SJCRH30 (cell line): ENCODE measurements at places on chromosomes 16 and 17.

- no peak for DNase-seq
Observed at GRCh38 chr17:59409336-59410048, 78.0 kb downstream of the YPEL2 start.

GRCh38 chr16:75229172-75230031 is 10.6 kb downstream of the CTRB1 start:
- no peak for DNase-seq

DNA sequence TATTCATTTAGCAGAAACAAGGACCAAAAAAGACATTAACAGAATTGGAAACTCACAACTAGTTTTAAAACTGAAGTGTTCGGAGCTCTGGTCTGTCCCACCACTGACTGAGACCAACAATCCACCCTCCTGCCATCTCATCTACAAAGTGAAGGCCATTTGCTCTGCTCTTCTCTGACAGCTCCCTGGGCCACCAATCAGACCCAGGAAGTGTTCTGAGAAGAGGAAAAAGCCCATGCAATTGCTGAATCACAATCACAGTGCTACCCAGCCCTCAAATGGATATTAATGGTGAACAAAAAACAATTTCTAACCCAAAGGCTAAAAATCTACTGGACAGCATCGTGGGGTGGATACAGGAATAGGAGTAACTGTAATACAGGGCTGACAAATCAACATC is 2.1 kb downstream of the RPL23 start:
- no peak for DNase-seq

DNA sequence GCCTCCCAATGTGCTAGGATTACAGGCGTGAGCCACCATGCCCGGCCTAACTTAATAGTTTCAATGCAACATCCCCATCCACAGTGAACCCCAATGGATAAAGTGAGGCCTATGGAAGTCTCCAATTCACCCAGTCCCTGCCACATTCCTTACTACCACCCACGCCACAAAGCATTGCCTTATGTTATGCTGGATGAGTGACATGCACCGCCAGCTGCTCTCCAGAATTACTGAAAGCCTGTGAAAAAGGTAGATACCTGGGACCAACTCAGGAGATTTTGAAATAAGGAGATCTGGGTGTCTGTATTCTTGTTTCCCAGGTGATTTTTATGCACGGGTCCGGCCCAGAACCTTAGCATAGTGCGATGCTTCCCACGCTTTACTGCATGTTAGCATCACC is 16.9 kb upstream of the GAS7 start:
- no peak for DNase-seq

DNA sequence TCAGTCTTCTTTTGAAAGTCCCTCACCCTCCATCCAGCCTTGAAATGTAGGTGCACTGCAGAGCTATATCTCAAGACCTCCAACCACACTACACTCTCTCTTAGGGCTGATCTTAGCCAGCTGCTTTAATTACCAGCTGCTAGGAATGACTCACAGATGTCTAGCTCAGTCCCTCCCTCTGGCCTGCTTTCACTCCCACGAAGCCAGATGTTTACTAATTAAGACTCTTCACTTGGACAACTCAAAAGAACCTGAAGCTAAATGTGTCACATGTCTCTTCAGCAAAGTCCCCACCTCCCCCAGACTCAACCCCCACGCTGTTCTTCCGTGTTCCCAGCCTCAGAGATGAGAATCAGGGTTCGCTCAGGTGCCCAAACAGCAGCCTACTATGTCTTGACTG is 2.6 kb downstream of the GTF3C1 start:
- DNase-seq = peak; percentile 68

- peak; percentile 78 for DNase-seq
Observed at GRCh38 chr16:49019081-49019633, 262.5 kb downstream of the CBLN1 start.

- no peak for DNase-seq
Observed at GRCh38 chr17:70011750-70012149, 63.3 kb upstream of the KCNJ16 start.

DNA sequence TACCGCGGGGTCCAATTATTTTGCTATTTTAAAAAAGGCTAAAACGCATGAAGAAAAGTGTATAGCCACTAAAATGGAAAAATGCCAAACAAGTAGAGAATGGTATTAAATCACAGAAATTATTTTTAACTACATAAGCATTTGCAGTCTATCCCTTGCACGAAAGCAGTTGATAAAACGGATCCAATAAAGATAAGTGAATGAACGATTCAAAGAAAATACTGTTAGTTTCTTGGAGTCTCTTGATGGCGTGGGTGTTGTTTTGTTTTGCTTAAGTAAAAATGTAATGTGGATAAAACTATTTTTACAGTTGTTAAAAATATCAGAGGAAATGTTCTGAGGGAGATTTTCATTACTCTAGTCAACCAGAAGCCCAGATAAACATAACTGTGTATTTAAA is 9.3 kb downstream of the HS3ST3A1 start:
- no peak for DNase-seq

GRCh38 chr16:75929046-75929445 is 202.8 kb upstream of the CPHXL start:
- DNase-seq = no peak

GRCh38 chr17:48542114-48542656 is 2.7 kb downstream of the HOXB2 start:
- DNase-seq = peak; percentile 49

DNA sequence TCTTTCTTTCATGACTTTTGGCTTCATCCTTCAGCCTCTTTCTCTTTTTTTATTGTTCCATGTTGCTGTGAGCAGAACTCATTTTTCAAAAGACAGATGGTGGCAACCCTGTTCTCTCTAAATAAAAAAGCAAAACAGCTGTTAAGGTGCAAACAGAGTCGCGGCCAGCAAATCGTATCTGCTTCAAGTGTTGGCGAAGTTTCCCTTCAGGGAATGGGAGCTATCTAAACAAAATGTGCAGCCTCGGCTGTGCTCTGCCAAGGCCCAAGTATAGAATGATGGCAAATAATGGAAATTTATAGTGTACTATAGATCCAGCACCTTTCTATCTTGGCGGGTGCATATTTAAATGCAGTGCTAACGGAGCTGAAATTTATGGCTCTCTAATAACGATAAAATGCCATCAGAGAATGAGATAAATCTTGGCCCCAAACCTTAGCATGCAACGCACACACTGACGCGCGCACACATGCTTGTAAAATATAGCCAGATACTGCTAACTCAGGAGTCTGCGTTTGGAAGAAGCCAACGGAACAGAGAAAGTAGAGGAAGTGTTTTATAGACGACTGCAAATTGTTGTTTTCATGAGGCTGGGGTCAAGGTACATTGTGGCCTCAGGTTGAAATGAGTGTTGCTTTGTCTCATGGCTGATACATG is 315.5 kb upstream of the RBFOX1 start:
- DNase-seq = no peak

DNA sequence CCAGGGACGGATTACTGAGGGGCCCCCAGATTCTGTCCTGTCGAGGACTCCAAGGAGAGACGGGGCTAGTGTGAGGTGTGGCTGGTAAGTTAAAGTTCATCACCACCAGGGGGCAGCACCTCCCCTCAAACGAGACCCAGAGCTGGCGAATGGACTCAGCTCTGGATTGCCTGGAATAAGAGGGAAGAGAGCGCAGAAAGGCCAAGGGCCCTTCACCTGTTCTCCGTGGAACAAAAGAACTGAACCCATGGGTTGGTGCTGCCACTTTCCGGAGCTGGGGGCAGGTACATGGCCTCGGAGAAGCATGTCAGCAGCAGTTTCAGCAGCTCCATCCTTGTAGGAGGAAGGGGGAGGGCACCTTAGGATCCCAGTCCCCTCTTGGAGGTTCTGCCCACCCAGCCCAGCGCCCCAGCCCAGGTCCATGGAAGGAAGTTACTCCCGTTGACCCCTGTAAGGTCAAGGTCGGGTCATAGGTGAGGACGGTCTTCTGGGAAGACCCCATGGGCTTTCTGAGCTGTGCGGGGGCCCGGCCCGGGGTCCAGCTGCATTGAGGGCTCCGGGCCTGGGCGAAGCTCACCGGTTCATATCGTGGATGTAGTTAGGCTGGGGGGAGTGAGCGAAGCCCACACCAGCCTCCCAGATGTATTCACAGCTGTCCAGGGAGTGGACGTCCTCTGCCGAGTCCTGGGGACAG is 10.8 kb downstream of the HID1 start:
- DNase-seq = peak; percentile 97

DNA sequence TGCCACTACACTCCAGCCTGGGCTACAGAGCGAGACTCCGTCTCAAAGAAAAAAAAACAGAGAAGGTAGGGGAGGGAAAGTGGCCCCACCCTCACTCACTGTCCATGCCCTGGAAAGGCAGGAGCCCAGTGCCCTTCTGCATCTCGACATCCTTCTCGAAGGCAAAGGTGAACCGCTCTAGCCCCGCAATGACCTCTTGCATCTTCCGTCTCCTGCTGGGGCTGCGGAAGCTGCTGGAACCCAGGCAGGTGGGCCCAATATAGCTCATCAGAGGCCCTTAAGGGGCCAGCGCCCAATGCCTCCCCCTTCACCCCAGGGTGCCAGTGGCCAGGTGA is at the start of gene CPSF4L:
TSS of gene CPSF4L (minus strand) at position 264 of the 335 bp plus-strand sequence. CDS start at position 202, 62 bp downstream.
- DNase-seq = no peak

- no peak for DNase-seq
Observed at GRCh38 chr17:2232244-2232638, 71.3 kb downstream of the SMG6 start.

DNA sequence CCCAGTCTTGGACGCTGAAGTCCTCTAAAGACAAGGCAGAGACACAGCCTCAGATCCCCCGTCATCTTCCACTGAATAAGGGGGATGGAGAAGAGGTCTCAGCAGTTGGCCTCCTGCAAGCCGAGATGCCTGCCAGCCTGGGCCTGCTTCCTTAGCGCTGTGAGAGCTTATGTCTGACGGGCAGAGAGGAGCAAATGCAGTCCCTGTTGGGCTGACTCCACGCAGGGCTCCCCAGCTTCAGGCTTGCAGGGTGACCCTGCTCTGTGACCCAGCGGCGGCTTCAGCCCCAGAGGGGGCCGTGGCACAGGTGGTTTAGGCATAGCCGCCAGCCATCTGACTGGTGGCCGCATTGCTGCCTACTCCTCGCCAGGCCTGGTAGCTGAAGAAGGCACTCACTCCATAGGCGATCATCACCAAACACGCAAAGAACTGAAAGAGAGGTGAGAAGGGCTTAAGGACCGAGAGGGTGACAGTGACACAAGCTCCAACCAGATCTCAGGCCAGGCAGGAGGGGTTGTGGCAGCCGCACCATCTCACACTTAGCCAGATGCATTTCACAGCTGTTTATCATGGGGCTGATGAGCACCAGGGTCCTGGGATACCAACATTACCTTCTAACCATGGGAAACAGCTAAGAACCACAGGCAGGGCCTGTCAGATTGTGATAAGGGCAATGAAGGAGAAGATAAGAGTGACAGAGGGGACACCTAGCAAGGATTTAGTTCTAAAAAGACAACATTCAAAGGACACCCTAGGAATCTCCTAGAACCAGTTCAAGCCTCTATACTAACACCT is 11.7 kb downstream of the ARL2BP start:
- no peak for DNase-seq

- peak; percentile 44 for DNase-seq
Observed at GRCh38 chr17:55962951-55963401, 190.3 kb upstream of the ANKFN1 start.

- peak; percentile 15 for DNase-seq
Observed at GRCh38 chr16:24478401-24478800, 61.0 kb upstream of the RBBP6 start.

GRCh38 chr17:82230609-82231311 is 1.9 kb downstream of the SLC16A3 start:
- DNase-seq = no peak

DNA sequence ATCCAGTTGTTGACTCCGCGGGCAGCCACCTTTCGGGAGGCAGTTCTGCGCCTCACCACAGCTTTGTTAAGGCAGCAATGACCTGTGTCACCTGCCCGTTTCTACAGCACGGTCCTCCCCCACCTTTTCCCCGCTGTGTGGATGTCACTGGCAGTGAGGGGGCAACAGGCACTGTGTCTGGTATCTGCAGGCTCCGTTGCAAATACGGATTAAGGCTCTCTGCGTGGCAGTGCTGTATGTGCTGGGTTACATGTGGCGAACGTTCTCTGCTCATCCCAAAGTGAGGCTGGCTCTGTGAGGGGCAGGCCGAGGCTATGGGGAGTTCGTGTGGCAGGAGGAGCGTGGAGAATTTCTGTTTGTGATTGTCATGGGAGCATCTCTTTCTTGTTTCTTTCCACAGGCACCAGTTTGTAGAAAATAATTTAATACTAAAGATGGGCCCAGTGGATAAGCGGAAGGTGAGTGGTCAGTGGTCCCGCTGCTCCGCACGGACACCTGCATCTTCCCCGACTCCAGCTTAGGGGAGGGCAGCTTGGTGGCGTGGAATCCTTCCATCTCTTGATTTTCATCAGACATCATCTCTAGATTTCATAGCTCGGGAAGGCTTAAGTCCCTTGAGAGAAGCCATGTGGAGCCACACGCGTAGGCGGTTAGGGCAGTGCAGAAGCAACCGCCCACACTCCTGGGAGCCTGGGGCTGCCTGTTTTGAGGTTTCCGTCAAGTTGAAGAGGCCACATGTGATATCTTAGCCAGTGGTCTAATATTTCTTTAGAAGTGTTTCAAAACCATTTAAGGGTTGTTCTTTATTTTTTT is 57.8 kb downstream of the PDPK1 start:
- no peak for DNase-seq

- DNase-seq = no peak
Observed at GRCh38 chr16:79257953-79258490, 342.5 kb downstream of the MAF start.

DNA sequence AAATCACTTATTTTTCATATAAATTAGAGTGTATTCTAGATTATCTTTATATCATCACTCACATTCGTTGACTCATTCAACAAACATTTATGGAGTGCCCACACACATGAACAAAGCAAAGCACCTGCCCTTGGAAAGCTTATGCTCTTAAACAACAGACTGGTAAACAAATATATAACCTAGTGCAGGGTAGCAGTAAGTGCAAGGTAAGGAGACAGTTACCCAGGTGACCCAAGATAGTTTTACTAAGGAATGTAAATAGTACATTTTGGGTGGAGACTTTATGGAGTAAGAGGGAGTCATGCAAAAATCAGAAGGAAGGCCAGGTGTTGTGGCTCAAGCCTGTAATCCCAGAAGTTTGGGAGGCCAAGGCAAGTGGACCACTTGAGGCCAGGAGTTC is 40.4 kb upstream of the HELZ start:
- no peak for DNase-seq

- DNase-seq = no peak
Observed at GRCh38 chr17:33404070-33404819, 111.2 kb upstream of the ASIC2 start.

- peak; percentile 78 for DNase-seq
Observed at GRCh38 chr17:7893187-7893880, 4.7 kb downstream of the CHD3 start.

DNA sequence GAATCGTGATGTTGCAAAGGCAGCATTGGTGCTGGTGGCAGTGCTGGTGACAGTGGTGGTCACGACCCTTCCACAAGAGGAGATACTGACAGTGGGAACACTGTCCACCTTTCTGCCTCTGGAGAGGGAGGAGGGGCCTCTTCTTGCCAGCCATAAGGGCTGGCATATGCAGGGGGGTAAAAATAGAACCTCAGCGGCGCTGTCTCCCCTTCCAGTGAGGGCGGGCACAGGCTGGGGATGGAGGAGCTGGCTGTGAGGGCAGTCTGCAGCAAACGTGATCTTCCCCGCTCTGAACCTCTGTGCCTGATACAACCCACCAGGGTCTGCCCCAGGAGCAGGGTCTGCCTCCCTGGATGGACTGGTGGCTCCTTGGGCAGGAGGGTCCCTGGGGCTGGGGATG is 3.4 kb downstream of the RAP1GAP2 start:
- no peak for DNase-seq
